ENCODE measurements at places on chromosomes 5 and 9.

DNA sequence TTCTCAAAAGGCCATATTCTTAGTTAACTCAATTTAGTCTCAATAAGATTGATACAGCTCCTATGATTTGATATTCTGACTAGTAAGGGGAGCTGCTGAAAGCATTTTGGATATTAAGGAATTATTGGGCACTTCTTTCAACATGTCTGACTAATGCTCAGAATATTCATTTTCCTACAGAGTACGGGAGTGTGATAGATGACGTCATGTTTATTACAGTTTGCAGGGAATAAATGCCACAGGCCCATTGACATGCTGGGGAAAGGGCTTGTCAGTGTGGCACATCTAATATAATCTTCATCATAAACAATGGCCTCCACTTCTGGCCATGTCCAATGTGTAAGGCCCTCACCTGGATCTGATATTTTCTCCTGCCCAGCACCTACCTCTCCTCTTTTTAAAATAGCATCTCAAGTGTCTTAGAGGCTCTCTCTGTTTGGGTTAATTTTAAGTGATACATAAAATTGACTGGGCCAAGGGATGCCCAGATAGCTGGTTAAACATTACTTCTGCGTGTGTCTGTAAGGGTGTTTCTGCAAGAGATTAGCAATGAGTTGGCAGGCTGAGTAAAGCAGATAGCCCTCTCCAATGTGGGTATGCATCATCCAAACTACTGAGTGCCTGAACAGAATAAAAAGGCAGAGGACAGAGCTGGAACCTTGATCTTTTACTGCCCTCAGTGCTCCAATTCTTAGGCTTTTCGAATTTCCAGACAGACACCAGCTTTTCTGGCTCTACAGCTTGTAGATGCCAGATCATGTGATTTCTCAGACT, 99.3 kb downstream of the SLC24A2 start:
- no peak for DNase-seq

DNA sequence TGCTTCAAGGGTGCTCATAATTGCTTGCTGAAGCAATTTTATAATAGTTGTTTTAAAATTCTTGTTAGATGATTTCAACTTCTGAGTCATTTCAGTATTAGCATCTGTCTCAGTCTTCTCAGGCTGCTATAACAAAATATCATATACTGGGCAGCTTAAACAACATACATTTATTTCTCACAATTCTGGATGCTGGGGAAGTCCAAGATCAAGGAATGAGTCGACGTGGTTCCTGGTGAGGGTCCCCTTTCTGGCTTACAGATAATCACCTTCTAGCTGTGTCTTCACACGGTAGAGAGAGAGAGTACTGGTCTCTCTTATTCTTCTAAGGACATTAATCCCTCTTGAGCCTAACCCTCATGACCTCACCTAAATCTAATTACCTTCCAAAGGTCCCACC, 160.4 kb downstream of the SIL1 start:
- no peak for DNase-seq

GRCh38 chr5:58827463-58827862, 244.6 kb downstream of the RAB3C start:
- no peak for DNase-seq

DNA sequence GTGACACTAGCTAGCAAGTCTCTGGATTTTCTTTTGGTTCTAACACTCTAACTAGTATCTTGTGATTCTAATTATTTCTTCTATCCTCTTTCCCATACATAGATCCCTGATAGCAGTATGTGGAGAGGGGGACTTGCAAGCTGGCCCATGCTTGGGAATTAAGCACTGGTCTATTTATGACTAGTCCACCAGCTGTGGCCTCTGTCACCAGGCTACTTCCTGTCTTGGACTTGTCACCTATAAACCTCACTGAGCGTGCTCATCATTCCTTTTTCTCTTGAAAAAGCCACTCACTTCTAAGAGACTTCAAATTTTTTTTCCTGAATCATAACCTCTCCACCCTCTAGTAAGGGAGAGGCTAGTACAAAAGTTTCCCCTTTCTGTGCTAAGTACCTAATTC, 32.3 kb upstream of the MAMDC2 start:
- no peak for DNase-seq

GRCh38 chr5:122951658-122952057, 84.9 kb downstream of the PPIC start:
- DNase-seq: no peak

- no peak for DNase-seq
These were observed 2.8 kb upstream of the SECISBP2 start for GRCh38 chr9:89315482-89315881.

DNA sequence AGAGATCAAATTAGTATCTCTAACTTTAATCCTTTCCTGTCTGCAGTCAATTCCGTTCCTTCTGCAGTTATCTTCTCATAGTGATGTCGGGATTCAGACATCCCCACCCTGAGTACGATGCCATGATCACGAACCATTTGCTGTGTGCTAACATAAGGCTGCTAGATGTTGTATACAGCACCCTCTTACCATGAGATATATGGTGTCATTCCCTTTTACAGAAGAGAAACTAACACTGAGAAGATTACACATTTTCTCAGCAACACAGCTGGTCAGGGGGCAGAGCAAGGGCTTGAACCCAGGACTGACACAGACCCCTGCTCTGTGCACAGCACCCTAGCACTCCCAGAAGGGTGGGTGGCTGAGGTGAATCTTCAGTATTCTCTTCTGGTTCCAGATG, 46.9 kb upstream of the HSD17B4 start:
- DNase-seq: no peak

DNA sequence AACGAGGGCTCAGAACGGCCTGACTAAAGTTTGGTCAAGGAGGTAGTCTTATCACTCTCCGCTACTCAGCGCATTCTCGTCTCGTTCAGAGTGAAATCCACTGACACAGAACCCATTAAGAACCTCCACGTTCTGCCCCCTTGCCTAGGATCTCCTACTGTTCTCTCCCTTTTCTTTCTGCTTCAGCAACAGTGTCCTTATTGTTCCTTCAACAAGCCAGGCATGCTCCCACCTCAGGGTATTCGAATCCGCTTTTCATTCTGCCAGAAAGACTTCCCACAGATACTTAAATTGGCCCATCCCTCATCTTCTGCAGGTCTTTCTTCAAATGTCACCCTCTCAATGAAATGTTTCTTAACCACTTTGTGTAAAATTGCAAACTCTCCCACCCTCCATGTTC, 4.3 kb upstream of the ZNF354C start:
- DNase-seq: no peak
